ENCODE measurements at places on chromosomes 4 and X.

- no peak for DNase-seq
Measured at GRCh38 chr4:47425628-47426027, 37.9 kb downstream of the COMMD8 start.

DNA sequence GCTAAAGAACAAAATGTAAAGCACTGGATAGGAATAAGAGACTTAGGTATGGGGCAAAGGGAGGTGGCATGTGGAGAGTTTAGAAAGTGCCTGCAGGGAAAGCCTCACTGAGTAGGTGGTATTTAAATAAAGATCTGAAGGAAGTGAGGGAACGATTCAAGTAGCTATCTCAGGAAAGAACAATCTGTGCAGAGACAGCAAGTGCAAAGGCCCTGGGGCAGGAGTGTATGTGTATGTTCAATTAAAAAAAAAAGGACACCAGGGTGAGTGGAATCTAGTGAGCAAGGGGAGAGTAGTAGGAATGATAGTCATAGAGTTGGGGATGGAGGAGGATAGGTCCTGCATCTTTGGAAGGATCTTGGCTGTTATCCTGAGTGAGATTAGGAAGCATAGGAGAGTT lies 779.9 kb upstream of the FTHL17 start:
- no peak for DNase-seq

- no peak for DNase-seq
Measured at GRCh38 chr4:184281231-184282139, 63.8 kb upstream of the ENPP6 start.

- DNase-seq, result no peak
Measured at GRCh38 chrX:29580560-29580959, 634.8 kb upstream of the MAGEB2 start.

DNA sequence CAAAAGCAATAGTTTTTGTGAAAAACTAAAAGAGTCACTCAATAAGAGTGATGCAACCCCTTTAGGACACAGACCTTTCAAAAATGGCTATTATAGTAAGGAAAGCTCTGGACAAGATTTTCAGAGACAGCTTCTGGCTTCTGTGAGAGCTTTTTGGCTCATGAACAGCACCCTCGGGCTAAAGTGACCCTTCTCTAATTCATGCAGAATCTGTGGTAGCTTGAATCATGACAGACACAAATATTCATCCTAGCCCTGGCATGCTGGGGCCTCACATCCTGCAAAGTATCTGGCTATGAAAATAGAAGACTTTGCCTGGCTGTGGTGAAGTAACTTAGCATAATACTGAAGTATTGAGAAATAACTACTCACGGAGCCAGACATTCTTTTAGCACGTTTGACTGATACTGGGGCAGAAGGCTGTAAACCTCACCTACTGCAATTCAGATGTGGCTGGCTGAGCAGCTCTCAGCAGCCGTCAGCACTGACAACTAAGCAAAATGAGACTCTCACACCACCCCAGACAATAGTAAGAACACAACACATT lies 327.3 kb downstream of the MAPK10 start:
- DNase-seq, result no peak

GRCh38 chrX:23497919-23498318 lies 163.3 kb downstream of the PTCHD1 start:
- no peak for DNase-seq

DNA sequence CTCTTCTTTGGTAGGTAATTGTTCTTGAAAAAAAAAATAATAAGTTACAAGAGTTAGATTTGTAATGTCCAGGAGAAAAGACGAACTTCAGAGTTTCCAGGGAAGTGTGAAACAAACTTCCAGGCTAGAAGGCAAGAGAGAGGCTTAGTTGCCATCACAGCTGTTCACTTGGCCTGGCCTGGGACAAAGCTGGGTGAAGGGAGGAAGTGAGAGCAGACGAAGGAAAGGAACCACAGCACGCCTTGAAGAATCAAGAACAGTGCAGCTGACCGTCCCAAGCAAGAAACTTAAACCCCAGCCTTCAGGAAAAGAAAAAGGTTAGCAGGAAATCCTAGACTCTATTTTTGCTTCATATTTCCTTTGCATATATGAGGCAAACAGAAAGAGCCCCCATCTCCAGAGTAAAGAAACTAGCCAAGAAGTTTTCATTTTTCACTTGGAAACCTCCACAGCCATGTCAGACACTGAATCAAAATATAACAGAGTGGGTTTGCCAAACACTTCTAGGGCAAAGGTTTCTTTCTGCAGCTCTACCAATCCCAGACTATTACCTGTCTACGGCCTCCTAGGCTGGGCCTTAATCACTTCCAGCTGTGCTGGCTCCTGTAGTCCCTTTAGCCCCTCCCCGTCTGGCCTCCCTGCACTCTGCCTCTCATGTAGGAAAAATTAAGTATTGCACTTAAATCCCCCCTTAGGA lies 209.6 kb downstream of the SPATA18 start:
- DNase-seq, result no peak

DNA sequence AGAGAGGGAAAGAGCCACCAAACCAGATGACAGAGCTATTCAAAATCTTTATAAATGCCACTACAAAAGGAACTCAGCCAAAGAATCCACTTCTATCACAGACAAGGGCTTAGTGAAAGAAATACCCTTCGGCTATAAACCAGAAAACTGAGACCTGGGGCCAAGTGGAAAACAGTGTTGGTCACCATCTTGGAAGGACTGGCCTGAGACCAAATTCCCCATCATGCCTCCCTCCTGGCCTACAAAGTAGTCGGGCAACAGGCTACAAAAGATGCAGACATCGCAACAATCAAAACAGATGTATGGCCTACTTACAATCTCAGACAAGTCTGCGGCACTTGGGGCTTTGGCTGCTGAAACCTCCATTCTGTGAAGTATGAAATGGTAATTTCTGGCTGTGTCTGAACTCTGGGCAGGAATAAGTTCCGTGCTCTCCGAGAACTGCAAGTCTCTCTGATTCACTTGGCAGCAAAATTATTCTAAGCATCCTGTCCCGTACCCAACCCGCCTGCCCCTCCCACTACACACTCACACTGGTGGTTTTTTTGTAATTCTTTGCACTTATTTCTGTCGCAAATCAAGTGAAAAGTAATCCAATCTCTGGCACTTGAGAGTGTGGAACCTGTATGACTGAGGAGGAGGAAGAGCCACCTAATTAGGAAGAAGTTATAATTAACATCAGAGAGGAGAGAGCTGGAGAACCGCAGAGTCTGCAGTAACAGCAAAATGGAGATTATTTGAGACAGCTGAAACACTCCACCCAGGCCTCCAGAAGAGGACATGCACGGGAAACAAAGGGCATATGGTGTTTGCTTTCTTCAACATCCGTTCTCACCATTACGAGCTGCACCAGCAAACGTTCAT lies 87.8 kb downstream of the SH3KBP1 start:
- peak; percentile 2 for DNase-seq

DNA sequence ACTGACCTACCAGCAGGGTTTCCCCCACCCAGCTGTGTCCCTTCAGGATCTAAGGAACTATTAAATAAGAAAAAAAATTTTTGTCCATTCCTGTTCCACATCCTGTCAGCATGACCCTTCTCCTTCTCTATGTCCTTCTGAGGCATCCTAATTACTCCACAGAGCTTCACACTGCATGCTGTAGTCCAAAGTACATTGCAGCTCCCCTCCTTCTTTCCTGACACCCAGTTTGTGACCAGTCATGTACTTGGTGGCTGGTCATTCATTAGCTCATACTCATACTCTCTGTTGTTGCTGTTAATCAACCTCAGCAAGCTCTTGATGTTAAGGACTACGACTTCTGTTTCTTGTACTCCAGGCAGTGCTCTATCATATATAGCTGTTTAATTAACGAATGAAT lies 2.4 kb upstream of the EGF start:
- no peak for DNase-seq

GRCh38 chr4:27149541-27150212 lies 289.0 kb downstream of the STIM2 start:
- no peak for DNase-seq

DNA sequence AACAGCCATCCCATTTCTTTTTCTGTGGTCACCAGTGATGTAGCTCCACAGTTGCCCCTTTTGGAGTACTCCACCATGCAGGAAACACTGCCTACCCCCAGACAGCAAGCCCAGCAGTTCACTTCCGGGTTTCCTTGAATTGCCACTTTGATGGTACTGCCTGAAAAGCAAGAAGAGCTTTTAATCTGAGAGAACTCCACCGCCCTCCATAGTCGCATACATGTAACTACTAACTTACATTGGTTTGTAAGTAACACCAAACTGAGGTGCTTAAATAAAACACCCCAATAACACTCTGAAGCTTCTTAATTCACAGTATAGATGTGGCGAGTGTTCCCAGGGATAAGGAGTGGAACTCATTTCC lies 53.6 kb upstream of the HPSE start:
- DNase-seq, result peak; percentile 4

DNA sequence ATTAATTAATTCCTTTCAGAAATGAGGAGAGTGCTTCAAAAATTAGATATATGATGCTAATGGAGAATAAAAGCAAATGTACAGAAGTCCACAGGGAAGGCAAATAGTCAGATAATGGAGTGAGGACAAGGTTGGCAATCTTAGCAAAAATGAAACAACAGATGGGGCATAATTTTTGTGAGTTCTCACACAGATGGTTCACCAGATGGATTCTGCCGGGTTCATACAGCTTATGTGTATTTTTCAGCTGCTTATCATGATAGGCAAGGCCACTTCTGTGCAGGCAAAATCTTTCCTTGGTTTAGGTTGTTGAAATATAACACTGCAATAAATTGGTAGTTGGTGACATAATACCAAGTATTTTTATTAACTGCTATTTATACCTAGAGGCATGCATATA lies 1539.0 kb upstream of the IGFBP7 start:
- no peak for DNase-seq

- DNase-seq, result no peak
Measured at GRCh38 chr4:84790769-84791565, 175.5 kb downstream of the WDFY3 start.

DNA sequence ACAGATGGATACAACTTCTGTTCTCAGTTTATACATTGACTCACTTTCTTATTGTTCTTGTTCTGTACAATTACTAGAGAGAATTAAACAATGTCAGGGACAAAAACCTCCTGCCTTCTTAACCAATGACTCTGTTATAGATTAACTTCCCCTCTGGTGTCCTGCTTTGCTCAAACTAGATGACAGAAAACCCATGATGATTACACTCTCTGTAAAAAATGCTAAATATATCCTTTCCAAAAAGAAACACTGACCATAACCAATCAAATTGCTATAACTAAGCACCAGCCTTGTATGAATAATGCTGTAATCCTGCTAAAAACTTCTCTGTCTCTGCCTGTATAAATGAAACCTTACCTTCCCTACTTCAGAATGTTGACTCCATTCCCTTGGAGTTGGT lies 29.8 kb upstream of the IL13RA2 start:
- no peak for DNase-seq

GRCh38 chr4:134027931-134028330 lies 173.7 kb downstream of the PABPC4L start:
- DNase-seq, result no peak

- no peak for DNase-seq
Measured at GRCh38 chr4:62548765-62549164, 1348.6 kb downstream of the ADGRL3 start.

GRCh38 chr4:43325220-43325967 lies 432.9 kb downstream of the GRXCR1 start:
- DNase-seq, result no peak

DNA sequence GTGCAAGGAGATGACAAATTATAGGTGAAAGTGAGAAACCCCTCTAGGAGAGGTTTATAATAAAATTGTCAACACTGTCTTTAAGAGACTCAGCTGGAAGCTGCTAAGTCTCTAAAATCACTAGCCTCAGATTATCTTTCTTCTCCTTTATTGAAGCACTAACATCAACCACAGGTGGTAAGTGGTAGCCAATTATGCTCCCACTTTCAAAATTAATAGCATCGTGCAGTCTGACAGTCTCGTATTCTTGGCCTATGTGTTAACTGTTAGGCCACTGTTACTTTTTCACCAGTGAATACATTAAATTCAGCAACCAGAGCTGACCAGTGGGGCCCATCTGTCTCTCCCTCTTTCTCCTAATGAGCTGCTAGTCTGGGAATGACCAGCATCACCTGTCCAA lies 674.1 kb downstream of the RAPGEF2 start:
- DNase-seq, result no peak

DNA sequence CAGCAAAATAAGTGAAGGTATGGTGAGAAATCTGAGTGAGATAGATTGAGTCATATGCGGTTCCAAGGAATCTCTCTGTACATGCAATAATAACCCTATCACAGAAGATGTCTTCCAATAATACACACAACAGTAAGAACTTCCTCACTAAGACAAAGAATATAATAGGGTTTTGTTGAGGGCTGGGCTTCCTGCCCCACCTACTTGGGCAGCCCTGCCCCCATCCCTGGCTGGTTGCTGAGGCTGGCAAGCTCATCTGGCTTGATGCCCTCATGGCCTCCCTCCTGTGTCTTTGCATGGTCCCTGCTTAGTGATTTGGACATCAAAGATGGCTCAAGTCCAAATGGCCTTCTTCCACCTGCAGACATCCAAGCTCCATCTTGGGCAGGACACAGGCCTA lies 2.7 kb downstream of the GEMIN8 start:
- no peak for DNase-seq

DNA sequence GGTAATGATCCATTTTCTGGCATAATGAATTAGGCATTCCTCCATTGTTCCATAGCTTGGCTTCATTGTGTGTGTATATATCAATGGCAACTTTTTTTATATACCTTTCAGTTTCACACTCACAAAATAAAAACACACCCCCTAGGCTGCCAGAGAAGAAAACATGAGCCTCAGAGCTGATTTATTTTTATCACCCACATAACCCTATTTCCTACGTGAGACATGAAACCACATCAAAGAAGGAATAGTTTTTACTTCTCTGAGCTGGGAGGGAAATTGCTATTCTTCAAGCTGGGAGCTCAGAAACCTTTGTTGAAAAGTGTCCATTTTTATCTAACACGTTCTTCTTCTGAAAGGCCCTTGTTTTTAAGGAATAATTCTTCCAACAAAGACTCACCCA lies 126.7 kb upstream of the RAI2 start:
- DNase-seq, result no peak

GRCh38 chr4:103497692-103498091 lies 222.1 kb downstream of the TACR3 start:
- DNase-seq, result no peak

GRCh38 chr4:3192188-3192587 lies 56.8 kb upstream of the MSANTD1 start:
- DNase-seq, result no peak

- no peak for DNase-seq
Measured at GRCh38 chr4:7254736-7255487, 62.6 kb downstream of the SORCS2 start.

DNA sequence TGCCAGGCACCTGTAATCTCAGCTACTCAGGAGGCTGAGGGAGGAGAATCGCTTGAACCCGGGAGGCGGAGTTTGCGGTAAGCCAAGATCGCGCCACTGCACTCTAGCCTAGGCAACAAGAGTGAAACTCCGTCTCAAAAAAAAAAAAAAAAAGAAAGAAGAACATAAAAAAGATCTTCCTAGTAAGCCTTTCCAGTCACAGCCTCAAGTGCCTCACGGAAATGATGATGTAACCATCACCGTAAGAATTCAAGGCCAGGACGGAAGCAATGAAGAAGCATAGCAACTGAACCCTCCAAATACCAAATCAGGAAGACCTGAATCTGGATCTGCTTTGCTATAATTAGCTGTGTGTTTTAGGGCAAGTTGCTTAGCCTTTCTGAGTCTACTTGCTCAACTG lies 28.8 kb downstream of the RBM47 start:
- DNase-seq, result no peak

Data from effector CD8-positive, alpha-beta T cell (primary cell).